ENCODE measurements at places on chromosomes 6 and 20.

GRCh38 chr6:112215488-112216284 lies 38.7 kb downstream of the LAMA4 start:
- DNase-seq, result no peak

DNA sequence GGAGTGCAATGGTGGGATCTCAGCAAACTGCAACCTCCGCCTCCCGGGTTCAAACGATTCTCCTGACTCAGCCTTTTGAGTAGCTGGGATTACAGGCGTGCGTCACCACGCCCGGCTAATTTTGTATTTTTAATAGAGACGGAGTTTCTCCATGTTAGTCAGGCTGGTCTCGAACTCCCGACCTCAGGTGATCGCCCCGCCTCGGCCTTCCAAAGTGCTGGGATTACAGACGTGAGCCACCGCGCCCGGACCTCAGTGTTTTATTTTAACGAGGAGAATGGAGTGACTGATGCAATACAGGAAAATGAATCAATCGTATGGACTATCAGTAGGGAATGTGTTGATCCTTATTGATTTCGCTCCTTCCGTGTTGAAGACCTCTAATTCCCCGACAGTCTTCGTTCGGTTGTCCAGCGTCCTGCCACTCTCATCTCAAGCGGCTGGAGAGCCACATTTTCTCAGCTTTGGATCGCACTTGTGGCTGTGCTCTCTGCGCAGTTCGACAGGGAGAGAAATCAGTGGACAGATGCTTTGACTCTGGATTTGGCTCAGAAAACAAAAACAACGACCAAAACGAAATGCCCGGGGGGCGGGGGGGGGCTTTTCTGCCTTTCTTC lies 166.2 kb downstream of the TRIM27 start:
- DNase-seq, result no peak

DNA sequence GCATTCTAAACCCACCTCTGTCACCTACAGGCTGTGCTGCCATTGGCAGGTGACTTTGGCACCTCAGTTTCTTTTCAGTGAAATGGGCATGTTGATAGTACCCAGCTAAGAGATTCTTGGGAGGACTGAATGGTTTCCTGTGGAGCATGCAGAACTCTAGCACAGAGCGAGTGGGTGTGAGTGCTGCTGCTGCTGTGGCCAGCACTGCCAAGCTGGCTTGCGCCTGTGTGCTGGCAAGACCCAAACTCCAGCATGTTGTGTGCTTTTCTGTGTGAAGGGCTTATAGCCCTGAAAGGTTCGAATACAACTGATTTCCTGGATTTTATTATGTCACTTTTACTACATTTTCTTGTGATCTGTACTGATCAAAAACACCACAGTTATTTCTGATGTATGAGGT lies 78.1 kb upstream of the KIF25 start:
- no peak for DNase-seq

DNA sequence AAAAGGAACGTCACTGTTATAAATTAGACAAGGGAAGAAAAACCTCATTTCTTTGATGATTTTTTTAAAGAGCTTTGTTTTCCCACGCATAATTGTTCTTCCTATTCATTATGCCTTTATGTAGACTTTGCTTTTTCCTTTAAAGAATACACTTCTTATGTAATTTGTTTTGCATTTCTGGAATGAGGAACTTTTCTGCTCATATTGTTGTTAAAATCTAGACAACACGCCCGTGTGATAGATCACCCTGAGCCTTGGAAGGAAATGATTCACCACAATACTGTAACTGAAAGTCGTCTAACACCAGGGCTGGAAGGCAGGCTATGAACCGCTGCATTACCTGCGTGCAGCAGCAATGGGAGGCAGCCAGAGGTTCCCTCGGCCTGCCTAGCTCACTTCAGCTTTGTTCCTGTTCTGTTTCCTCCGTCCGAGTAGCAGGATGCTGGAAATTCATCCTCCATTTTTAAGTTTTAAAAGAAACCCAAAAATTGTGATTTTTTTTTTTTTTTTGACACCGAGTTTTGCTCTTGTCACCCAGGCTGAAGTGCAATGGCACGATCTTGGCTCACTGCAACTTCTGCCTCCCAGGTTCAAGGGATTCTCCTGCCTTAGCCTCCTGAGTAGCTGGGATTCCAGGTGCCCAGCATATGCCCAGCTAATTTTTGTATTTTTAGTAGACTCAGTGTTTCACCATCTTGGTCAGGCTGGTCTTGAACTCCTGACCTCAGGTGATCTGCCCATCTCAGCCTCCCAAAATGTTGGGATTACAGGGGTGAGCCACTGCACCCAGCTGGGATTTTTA lies 49.6 kb upstream of the ZNF217 start:
- DNase-seq, result peak; percentile 76

DNA sequence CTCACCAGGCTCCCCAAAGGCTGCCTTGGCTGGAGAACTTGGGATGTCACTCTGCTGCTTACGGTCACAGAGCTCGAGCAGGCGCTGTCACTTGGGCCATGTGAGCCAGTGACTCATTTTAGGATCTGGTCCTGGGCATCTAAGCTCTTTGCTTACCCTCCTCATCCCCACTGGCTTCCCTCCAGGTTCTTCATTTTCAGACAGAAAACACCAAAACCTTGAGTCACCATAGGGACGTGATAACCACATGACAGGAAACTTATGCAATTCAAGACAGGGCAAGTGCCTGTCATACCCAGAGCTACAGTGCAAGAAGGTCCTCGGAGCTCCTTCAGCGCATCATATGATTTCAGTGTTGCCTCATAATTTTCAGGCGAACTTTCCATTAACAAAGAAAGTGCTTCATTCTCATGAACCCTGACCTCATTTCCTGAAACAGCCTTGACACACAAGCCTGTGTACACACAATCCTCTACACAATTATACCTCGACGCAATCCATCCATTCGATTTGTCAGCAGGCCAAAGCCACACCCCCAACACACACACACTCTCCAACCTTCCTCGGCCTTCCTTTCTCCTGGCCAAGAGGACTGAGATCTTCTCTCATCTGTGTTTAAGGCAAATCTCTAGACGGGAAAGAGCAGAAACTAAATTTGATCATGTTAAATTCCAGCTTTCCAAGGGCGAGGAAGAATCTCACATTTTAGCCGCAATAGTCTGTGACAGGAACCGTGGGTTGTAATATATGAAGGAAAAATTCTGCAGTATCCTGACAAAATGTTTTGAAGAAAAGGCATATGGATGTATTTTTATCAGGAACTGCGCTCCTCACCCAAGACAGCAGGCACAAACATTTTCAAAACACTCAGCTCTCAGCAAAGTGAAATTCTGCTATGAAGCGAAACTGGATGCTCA lies 25.3 kb downstream of the TBC1D7 start:
- peak; percentile 59 for DNase-seq

GRCh38 chr6:129701721-129702455 lies 8.1 kb downstream of the ARHGAP18 start:
- no peak for DNase-seq

- DNase-seq, result no peak
Observed at GRCh38 chr6:61649845-61650244, 636.2 kb downstream of the KHDRBS2 start.

- no peak for DNase-seq
Observed at GRCh38 chr20:8646033-8646441, 422.9 kb upstream of the PLCB4 start.

- no peak for DNase-seq
Observed at GRCh38 chr6:107523794-107524193, 33.9 kb downstream of the SOBP start.

GRCh38 chr6:36128073-36128472 lies 2.2 kb upstream of the MAPK13 start:
- no peak for DNase-seq

DNA sequence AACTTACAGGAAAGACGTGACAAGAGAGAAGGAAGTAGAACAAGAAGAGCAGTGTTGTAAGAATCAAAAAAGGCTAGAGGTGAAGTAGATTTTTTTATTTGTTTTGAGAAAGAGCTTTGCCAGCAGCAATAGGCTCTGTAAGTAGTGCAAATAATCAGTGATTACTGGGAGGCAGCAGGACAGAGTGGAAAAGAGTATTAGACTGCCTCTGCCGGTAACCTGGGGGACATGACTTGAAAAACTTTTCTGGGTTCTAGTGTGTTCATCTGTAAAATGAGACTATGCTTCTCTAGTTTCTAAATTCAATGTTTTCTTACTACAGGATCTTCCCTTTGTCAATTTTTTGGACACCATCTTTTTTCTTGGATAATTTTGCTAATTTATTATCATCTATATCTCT lies 5.8 kb upstream of the IRAK1BP1 start:
- DNase-seq, result no peak

GRCh38 chr6:91710342-91710741 lies 1123.5 kb upstream of the MAP3K7 start:
- DNase-seq, result no peak

- peak; percentile 64 for DNase-seq
Observed at GRCh38 chr6:111715321-111715720, 109.6 kb upstream of the TRAF3IP2 start.

DNA sequence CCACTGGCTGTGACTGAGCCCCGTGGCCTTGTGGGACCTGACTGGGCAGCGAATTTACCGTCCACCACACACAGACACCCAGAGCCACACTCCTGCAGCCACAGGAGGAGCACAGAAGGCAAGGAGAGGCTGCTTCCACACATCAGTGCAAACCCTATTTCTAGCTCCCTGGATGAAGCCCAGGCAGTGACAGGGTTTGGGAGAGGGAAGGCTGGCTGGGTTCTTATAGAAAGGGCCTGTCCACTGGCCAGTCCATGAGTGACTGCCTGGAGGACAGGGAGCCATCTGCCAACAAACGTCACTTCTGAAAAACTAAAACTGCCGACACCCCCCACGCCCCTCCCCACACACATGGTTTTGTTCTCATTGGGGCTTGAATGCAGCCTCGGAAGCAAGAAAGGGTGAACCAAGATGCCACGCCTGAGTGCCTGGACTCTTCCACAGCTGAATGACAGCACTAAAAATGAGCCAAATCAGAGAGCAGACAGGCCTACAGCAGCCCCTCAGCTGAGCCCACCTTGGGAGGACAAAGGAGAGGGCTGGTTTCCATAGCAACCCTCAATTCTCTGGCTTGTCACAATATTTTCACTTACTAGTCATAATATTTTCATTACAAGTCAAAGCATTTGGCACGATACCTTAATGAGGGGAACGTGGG lies 38.4 kb downstream of the RRBP1 start:
- DNase-seq, result no peak

DNA sequence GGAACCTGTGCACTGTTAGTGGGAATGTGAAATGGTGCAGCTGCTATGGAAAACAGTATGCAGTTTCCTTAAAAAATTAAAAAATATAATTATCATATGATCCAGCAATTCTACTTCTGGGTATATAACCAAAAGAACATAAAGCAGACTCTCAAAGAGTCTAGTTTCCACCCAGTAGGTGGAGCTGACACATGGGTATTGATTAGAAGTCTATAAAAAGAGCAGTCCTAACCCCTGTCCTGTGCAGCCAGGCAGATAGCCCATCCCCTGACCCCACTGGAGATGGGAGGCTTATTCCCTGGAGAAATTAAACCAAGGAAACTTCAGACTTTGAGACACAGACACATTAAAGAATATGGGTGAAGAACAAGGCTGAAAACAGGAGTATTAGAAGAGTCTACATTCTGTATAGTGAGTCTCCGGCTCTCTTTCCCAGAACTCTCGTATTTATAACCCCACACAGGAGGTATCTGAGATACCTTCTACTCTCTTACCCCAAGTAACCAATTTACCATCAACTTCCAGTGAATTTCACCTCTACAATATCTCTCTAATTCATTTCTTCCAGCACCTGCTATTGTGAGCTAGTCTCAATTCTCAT lies 92.3 kb downstream of the SEL1L2 start:
- DNase-seq, result no peak

DNA sequence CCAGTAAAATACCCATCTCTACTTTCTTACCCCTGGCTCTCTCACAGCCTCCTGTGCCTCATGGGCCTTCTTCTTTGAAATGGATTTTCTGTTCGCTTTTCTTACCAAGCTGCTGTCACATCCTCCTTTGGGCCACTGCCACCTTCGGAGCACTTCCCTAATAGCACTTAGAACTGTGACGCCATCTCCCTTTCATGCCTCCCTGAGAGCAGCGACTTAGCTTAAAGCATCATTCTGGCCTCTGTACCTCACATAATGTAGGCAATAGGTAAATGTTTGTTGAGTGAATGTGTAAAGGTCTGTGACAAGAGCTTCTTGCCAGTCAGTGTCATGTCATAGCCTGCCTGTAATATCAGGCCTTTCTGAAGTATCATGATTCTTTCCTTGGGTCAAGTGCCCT lies 78.8 kb downstream of the ADGRG6 start:
- DNase-seq, result no peak

- DNase-seq, result no peak
Observed at GRCh38 chr20:4483961-4484360, 237.7 kb upstream of the PRND start.

GRCh38 chr6:139586273-139586672 lies 211.8 kb upstream of the CITED2 start:
- DNase-seq, result no peak

DNA sequence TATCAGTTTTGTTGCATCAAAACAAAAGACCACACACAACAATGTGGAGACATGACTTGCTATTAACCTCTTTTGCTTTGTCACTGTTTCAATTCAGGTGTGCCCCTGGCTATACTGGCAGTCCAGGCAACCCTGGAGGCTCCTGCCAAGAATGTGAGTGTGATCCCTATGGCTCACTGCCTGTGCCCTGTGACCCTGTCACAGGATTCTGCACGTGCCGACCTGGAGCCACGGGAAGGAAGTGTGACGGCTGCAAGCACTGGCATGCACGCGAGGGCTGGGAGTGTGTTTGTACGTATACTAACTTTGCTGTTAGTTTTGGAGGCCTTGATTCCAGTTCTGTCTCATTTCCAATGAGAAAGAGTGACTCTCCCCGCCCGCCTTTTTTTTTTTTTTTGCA lies 356.9 kb downstream of the ARHGAP18 start:
- DNase-seq, result no peak

GRCh38 chr20:21378259-21378658 lies 19.1 kb downstream of the NKX2-4 start:
- DNase-seq, result no peak

GRCh38 chr6:157099912-157100593 lies 223.3 kb downstream of the TMEM242 start:
- DNase-seq, result peak; percentile 69

DNA sequence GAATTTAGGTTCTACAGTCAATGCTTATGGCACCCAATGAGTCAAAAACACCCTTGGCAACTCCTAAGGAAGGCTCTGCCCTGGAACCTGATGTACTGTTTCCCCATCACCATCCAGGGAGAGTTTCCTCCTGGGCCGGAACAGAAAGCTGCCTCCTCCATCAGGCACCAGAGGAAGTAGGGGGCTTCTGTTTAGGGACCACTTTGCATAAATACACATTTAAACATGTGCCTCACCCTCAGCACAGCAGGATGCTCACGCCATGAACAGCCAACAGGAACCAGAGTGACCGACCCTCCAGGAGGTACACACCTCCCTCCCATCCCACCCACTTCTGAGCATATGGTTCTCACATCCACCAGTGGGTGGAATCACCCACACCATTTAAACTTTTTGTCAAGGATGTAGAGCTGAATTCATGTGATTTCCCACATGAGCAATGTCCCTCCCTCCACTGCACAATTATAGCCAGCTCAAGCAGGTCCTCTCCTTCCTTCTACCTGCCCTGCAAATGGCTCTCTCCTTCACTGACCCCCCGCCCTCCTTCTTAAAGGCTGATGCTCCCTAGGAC lies 14.8 kb downstream of the DDRGK1 start:
- DNase-seq, result no peak

All from CD4-positive, alpha-beta T cell treated with Interleukin-21 for 1 hour (primary cell).